ENCODE measurements at places on chromosomes 7 and 10. TPM values are rescaled to one million over a fixed set of nuclear protein-coding genes. Genes with fewer than 3 reads are reported as not detected.

LBX1 gene
- total RNA-seq = not detected

- peaks cover 32% of the 10 kb centered on the region for H3K36me3 ChIP-seq
- H3K27me3 ChIP-seq = no peaks in the 10 kb centered on the region
- no peak for DNase-seq
Observed at GRCh38 chr10:121974019-121974534, 940 bp downstream of the NSMCE4A start.

DNA sequence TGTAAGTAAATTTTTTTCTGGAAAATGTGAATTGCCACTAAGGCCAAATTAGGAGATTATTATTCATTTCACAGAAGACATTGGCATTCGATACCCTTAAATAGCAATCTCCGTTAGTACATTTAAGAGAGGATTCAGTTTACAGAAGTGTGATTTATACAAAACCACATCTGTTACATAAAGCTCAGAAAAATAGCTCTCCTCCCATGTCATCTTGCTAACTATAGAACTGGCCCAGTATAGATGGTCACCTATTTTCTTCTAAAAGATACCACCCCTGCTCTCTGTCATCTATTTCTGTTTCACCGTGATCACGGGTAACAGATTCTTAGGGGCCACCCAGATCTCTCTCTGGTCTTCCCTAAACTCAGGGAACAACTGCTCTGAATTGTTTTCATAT lies 119.1 kb downstream of the HIP1 start:
- no peak overlapping the region for H3K27ac ChIP-seq
- H3K36me3 ChIP-seq = no peaks in the 10 kb centered on the region
- no peaks in the 10 kb centered on the region for H3K27me3 ChIP-seq
- no peak overlapping the region for H3K4me3 ChIP-seq

- H3K27ac ChIP-seq = no peak overlapping the region
- no peaks in the 10 kb centered on the region for H3K27me3 ChIP-seq
- peak; percentile 66 for DNase-seq
- no peak overlapping the region for H3K4me3 ChIP-seq
- peaks cover 10% of the 10 kb centered on the region for H3K4me1 ChIP-seq
- H3K36me3 ChIP-seq = no peaks in the 10 kb centered on the region
Observed at GRCh38 chr10:6678211-6678803, 98.2 kb upstream of the PRKCQ start.

GRCh38 chr7:139842401-139843210 lies 13.5 kb downstream of the TBXAS1 start:
- peaks cover 22% of the 10 kb centered on the region for H3K4me1 ChIP-seq
- H3K27ac ChIP-seq = no peak overlapping the region
- H3K36me3 ChIP-seq = no peaks in the 10 kb centered on the region
- H3K27me3 ChIP-seq = no peaks in the 10 kb centered on the region

- H3K27ac ChIP-seq = no peak overlapping the region
- peaks cover 18% of the 10 kb centered on the region for H3K4me1 ChIP-seq
- H3K27me3 ChIP-seq = peaks cover 21% of the 10 kb centered on the region
Observed at GRCh38 chr10:110774069-110775019, 97.4 kb upstream of the PDCD4 start.

EBLN1 gene
- not detected for total RNA-seq

- no peak overlapping the region for H3K4me3 ChIP-seq
- H3K4me1 ChIP-seq = no peaks in the 10 kb centered on the region
- H3K36me3 ChIP-seq = no peaks in the 10 kb centered on the region
Observed at GRCh38 chr7:89477991-89478390, 676.3 kb upstream of the STEAP1 start.

DNA sequence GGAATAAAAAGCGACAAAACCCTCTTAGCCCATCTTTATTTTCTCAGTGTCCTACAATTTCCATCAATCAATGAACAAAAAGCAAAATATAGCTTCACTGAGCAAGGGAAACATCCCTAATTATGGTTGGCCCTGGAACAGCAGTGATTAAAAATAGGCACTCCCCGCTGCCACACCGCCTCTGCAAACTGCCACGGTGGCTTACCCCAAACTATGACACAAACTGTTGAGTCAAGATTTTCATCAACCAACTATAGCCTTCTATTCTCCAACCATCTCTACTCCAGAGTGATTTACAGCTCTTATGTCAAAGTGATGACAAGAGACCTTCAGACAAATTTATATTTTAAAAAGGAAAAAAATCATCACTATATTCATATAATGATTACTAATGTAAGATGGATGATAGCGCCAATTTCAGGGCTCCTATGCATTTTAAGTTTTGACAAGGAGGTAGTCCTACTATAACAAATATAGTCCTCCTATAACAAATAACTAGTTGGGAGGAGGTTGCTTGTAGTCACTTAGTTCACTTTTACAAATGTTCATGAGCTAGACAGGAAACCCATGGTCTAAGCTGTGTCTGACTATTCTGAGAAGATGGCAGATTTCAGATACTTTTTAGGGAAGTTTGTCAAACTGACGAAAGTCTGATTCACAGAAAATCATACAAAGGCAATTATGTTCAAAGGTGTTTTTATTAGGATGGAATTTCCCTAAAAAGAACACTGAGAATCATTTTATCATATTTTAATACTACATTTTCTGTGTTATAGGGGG lies 26.3 kb downstream of the DENND11 start:
- H3K27ac ChIP-seq = no peak overlapping the region
- no peak overlapping the region for H3K4me3 ChIP-seq
- peaks cover 5% of the 10 kb centered on the region for H3K36me3 ChIP-seq

- H3K27ac ChIP-seq = no peak overlapping the region
- no peak overlapping the region for H3K4me3 ChIP-seq
- peaks cover 8% of the 10 kb centered on the region for H3K4me1 ChIP-seq
- no peak for DNase-seq
- no peaks in the 10 kb centered on the region for H3K36me3 ChIP-seq
Observed at GRCh38 chr10:13632884-13633440, 46.2 kb downstream of the PRPF18 start.

- peak overlapping the region; percentile 89 for H3K27ac ChIP-seq
- H3K36me3 ChIP-seq = peaks cover 18% of the 10 kb centered on the region
- H3K4me1 ChIP-seq = peaks cover 19% of the 10 kb centered on the region
Observed at GRCh38 chr7:74579800-74580685, 77.5 kb upstream of the GTF2I start.

GRCh38 chr7:43467406-43467805 lies 115.5 kb upstream of the STK17A start:
- peaks cover 5% of the 10 kb centered on the region for H3K36me3 ChIP-seq
- no peaks in the 10 kb centered on the region for H3K4me1 ChIP-seq
- no peak overlapping the region for H3K4me3 ChIP-seq
- no peak overlapping the region for H3K27ac ChIP-seq
- no peaks in the 10 kb centered on the region for H3K27me3 ChIP-seq

AKR1E2 gene
- total RNA-seq = 1.1 TPM

GRCh38 chr10:15419279-15419874 lies 48.3 kb upstream of the FAM171A1 start:
- H3K4me3 ChIP-seq = no peak overlapping the region
- H3K4me1 ChIP-seq = no peaks in the 10 kb centered on the region
- no peak overlapping the region for H3K27ac ChIP-seq
- no peaks in the 10 kb centered on the region for H3K36me3 ChIP-seq
- no peaks in the 10 kb centered on the region for H3K27me3 ChIP-seq
- DNase-seq = peak; percentile 38

DLX6 gene
- 1.2 TPM for total RNA-seq

DNA sequence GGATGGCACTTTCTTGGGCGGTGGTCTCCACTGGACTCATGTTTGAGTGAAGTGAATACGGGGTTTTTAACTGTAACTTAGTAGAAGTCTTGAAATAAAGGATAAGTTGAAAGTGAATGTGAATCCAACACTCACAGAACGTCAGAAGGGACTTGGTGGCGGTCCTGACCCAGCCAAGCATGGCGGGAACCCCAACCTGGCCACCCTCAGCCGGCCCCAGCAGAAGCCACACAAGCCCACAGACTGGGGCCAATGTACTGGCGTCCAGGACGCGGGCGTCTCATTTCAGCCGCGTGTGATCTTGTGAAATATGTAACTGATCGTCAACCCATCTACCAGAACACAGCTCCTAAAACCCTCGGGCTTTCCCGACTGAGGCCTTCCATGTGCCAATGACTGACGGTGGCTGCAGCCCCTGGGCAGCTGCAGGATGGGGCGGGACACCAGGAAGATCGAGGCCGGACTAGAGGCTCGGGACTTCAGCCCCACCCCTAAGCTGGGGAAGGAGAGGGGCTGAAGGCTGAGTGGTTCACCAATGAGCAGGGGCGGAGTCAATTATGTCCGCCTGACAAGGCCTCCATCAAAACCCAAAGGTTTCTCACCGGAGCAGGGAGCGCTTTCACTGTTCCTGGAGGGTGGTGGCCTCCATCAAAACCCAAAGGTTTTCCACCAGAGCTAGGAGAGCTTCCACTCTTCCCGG lies 161.5 kb downstream of the MAD1L1 start:
- no peaks in the 10 kb centered on the region for H3K27me3 ChIP-seq
- no peak overlapping the region for H3K4me3 ChIP-seq
- H3K36me3 ChIP-seq = peaks cover 9% of the 10 kb centered on the region
- no peak for DNase-seq
- H3K4me1 ChIP-seq = no peaks in the 10 kb centered on the region
- no peak overlapping the region for H3K27ac ChIP-seq

KIAA1549 gene
- 7.2 TPM for total RNA-seq

- no peak overlapping the region for H3K4me3 ChIP-seq
- DNase-seq = no peak
- H3K27me3 ChIP-seq = no peaks in the 10 kb centered on the region
- H3K36me3 ChIP-seq = peaks cover 4% of the 10 kb centered on the region
- peaks cover 31% of the 10 kb centered on the region for H3K4me1 ChIP-seq
- no peak overlapping the region for H3K27ac ChIP-seq
Observed at GRCh38 chr10:72024596-72024995, 60.4 kb downstream of the CHST3 start.

GRCh38 chr10:19168584-19168983 lies 120.0 kb downstream of the MALRD1 start:
- no peaks in the 10 kb centered on the region for H3K27me3 ChIP-seq
- DNase-seq = peak; percentile 9
- H3K4me1 ChIP-seq = no peaks in the 10 kb centered on the region
- H3K36me3 ChIP-seq = no peaks in the 10 kb centered on the region

DNA sequence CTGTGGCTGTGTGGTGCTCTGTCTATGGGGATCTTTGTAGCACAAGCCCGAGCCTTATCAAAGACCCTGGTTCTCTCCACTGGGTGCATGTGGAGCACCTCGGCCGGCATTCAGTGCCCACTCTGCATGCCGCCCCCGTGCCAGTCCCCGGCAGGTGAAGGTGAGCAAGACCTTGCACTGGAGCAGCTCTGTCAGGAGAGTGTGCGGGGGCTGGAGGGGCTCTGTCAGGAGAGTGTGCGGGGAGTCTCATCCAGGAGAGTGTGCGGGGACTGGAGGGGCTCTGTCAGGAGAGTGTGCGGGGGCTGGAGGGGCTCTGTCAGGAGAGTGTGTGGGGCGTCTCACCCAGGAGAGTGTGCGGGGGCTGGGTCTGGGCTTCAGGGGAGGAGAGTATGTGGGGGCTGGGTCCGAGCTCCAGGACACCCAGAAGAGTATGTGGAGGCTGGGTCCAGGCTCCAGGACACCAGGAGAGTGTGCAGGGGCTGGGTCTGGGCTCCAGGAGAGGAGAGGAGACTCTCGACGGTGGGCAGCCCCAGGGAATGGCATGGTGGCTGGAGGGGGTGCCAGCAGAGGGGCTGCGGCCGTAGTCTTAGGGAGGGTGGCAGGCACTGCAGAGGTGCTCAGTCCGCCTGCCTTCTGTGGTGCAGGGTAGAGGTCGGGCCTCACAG lies 40.8 kb downstream of the INPP5A start:
- H3K36me3 ChIP-seq = peaks cover 7% of the 10 kb centered on the region
- no peak overlapping the region for H3K4me3 ChIP-seq
- H3K4me1 ChIP-seq = peaks cover 29% of the 10 kb centered on the region
- H3K27ac ChIP-seq = no peak overlapping the region
- no peak for DNase-seq

DNA sequence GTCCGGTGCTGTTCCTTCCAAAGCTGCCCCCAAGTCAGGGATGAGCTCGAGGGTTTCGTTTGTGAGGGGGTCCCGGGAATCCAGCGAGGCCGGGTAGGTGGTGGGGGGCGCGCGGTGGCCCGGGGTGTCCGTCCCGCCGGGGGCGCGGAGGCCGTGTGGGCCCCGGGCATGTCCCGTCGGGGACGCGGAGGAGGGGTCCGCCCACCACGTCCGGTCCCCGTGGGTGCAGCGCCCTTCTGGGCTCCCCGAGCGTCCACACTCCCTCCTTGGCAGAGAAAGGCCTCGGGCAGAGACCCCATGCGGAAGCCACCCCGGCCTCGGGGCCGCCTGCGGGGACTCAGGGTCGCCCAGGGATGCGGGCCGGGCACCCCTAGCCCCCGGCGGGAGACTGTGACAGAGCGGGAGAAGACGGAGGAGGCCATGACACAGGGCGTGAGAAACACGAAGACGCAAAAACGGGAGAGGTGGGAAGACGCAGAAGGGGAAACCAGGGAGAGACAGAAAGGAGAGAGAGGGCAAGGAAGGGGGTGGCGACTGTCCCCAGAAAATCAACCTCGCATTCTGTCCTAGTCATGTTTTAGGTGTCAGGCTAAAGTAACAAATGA lies 640 bp upstream of the ZNF425 start:
- H3K4me1 ChIP-seq = peaks cover 18% of the 10 kb centered on the region
- peaks cover 46% of the 10 kb centered on the region for H3K36me3 ChIP-seq

- no peak overlapping the region for H3K27ac ChIP-seq
- no peaks in the 10 kb centered on the region for H3K36me3 ChIP-seq
- DNase-seq = peak; percentile 69
- no peak overlapping the region for H3K4me3 ChIP-seq
- H3K27me3 ChIP-seq = peaks cover 15% of the 10 kb centered on the region
Observed at GRCh38 chr7:123865517-123866117, 20.6 kb downstream of the HYAL4 start.

GRCh38 chr7:117021986-117022385 lies 68.7 kb downstream of the ST7 start:
- H3K36me3 ChIP-seq = no peaks in the 10 kb centered on the region
- no peak for DNase-seq
- no peaks in the 10 kb centered on the region for H3K27me3 ChIP-seq

DNA sequence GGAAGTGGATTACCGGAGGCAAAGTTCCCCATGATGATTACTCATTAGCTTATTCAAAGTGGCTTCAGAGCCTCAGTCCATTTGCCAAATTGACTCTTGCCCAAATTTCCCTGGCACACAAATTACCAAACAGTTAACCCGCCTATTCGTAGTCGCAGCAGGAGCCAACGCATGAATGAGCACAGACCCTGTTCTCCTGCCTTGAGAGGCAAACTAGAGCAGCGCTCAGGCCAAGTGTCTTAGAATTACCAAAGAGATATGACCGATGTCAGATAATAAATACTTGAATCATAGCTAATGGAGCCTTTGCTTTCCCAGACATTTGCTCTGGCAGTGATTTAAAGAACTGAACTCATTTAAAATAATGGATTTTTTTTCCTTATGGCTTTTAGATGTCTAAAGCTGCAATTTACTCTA lies 64.9 kb downstream of the CTTNBP2 start:
- no peak for DNase-seq
- no peak overlapping the region for H3K27ac ChIP-seq
- no peaks in the 10 kb centered on the region for H3K27me3 ChIP-seq
- H3K36me3 ChIP-seq = no peaks in the 10 kb centered on the region

DNA sequence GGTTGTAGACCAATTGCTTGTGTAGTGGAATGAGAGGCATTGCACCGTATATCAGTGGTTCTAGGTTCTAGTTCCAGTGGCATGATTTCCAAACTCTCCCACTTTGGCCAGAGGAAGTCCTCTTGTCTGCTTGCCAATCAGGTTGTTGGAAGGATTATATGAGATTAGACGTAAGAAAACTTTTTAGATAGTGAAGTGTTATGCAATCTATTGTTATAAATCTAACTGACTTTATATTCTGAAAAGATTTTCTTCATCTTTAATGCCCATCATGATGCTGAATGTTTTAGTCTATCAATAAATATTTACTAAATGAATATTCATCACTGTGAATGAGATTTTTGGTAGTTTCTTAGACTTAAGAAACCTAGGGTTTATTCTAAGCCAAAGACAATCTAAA lies 152.6 kb downstream of the TFPI2 start:
- H3K27me3 ChIP-seq = no peaks in the 10 kb centered on the region
- H3K4me3 ChIP-seq = no peak overlapping the region
- no peak overlapping the region for H3K27ac ChIP-seq
- DNase-seq = no peak
- H3K36me3 ChIP-seq = no peaks in the 10 kb centered on the region

All from Calu3 (cell line).